ENCODE measurements at places on chromosomes 4 and X. TPM values are rescaled to one million over a fixed set of nuclear protein-coding genes. Genes with fewer than 3 reads are reported as not detected.

CENPVL3 gene
- total RNA-seq = not detected

CENPVL1 gene
- not detected for total RNA-seq

CLIC2 gene
- not detected for total RNA-seq

LRPAP1 gene
- 44.9 TPM for total RNA-seq

STK32B gene
- total RNA-seq = not detected

PCDH19 gene
- not detected for total RNA-seq

PDCL2 gene
- total RNA-seq = not detected

ATP2B3 gene
- not detected for total RNA-seq

C4orf50 gene
- total RNA-seq = not detected

FGFBP1 gene
- total RNA-seq = not detected

BMP3 gene
- not detected for total RNA-seq
